ENCODE measurements at places on chromosomes 3 and 15. TPM values are rescaled to one million over a fixed set of nuclear protein-coding genes. Genes with fewer than 3 reads are reported as not detected.

- DNase-seq, result no peak
Measured at GRCh38 chr3:187165144-187165543, 25.8 kb upstream of the RPL39L start.

Gene FSIP1
- 0.40 TPM for total RNA-seq

DNA sequence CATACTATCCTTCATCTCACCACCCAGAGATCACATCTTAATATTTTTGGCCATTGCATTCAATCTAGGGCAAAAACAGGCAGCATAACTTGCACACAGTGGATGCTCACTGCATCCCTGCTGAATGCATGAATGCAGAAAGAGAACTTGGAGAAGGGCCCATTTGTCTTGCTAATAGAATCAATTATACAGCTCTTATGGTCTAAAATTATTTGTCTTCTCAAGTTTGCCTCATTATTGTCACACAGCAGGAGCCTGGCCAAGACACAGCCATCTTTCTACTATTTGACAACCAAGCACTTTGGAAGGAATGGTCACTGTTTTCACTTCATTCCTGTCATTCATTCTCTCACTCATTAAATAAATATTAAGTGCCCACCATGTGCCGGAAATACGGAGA is 1.2 kb upstream of the ARHGEF26 start:
- no peak for DNase-seq

DNA sequence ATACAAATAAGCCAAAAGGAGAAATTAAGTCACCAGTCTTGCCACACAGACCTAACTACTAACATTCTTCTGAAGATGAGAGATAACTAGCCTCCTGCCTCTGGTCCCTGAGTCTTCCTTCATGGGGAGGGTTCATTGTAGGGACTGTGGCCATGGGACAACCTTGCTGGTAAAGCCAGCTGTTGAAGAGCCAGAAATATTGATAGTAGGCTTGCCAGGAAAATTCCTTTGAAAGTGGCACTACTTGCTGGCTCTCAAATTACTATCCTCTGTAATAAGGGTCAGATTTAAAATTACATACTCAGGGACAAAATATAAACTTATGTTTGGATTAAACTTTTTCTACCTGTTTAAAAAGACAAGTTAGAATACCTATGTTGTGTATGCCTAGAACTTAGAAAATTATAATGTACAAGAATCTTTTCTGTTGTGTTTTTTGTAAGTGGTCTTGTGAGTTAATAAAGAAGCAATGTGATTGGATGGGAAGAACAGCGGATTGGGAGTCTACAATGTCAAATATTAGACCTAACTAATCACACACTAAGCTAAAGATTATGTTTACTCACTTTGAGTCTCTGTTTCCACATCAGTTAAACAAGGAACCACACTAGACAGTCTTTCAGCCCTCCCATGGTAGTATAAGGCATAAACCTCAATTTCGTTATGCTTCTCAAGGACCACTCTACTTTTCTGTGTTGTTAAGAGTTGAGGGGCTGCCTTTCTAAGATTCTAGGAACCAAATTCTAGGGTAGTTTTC is 60.0 kb upstream of the TRIM71 start:
- no peak for DNase-seq

DNA sequence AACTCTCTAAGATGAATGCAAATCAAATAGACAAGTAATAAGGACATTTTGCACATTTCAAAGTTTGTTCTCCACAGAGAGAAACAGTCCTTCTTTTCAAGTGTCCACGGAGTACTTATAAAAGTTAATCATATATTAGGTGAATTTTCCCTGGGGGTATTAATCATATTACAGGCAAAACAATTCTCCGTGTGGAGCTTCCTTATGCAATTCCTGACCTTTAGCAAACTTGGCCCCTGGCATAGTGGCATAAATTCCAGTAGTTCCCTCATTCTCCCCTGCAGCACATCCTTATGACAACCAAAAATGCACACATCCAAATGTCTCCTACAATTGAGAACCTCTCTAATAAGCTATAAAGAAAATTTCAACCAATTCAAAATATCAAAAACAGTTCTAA is 34.4 kb downstream of the FSIP1 start:
- no peak for DNase-seq

- no peak for DNase-seq
Measured at GRCh38 chr3:2098398-2099027, at the start of gene CNTN4. Gene CNTN4, plus strand, starts transcription at chr3:2098866.

Gene AHSG
- not detected for total RNA-seq

- DNase-seq, result no peak
Measured at GRCh38 chr3:74591342-74591741, 23.1 kb downstream of the CNTN3 start.

Gene TPRA1
- total RNA-seq, result 37.2 TPM

DNA sequence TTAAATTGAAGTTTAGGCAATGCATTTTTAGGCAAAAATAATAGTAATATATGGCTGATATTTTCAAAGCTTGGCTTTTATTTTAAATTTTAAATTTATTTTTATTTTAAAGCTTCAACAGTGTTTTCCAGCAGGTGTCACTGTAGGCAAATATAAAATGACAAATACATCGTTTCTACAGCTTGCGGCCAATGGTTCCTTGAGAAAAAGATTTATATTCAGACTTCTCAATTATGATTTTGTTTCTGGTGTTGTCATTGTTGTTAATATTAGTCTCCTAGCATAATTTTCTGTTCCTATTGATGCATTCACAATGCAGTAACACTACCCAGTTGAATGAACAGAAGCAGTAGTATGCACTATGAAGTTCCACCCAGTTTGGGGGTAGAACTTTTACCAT is 220.7 kb upstream of the DNAJC19 start:
- DNase-seq, result no peak

DNA sequence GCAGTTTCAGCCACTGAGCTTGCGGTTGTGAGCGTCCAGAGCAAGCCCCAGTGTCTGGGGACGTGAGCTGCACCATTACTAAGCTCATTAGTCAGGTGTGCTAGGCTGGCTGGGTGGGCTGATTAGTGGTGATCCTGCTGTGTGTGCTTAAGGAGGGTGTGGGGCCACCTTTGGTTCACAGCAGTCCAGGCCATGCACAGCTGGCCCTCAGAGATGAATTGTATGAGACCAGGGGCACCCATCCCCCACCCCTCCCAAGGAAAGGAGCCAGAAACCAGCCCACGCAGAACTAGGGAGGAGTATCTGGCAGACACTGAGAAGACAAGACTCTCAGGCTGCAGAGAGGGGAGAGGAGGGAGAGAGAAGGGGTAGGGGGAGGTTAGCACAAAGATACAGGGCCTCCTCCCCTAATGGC is 3.8 kb downstream of the TYRO3 start:
- no peak for DNase-seq

Gene CSK
- 39.9 TPM for total RNA-seq

GRCh38 chr3:58023531-58023930 is 15.3 kb downstream of the FLNB start:
- DNase-seq, result no peak

DNA sequence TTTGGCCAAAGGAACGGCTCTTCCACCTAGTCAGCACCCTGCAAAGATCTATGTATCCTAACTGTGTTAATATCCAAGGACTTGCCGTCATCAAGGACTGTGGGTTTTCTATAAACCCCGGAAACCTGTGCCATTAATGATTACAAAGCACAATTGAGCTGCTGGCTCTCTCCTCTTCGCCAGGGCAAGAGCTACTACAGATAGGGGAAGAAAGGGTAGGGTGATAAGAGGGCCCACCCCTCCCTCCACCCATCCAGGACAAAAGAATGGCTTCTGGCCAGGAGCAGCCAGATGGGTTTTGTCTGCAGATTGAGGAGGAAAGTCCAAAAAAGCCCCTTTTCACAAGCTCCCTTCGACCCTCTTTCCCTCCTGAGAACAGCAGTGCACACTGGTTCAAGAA is 9.9 kb downstream of the RFT1 start:
- DNase-seq, result no peak

DNA sequence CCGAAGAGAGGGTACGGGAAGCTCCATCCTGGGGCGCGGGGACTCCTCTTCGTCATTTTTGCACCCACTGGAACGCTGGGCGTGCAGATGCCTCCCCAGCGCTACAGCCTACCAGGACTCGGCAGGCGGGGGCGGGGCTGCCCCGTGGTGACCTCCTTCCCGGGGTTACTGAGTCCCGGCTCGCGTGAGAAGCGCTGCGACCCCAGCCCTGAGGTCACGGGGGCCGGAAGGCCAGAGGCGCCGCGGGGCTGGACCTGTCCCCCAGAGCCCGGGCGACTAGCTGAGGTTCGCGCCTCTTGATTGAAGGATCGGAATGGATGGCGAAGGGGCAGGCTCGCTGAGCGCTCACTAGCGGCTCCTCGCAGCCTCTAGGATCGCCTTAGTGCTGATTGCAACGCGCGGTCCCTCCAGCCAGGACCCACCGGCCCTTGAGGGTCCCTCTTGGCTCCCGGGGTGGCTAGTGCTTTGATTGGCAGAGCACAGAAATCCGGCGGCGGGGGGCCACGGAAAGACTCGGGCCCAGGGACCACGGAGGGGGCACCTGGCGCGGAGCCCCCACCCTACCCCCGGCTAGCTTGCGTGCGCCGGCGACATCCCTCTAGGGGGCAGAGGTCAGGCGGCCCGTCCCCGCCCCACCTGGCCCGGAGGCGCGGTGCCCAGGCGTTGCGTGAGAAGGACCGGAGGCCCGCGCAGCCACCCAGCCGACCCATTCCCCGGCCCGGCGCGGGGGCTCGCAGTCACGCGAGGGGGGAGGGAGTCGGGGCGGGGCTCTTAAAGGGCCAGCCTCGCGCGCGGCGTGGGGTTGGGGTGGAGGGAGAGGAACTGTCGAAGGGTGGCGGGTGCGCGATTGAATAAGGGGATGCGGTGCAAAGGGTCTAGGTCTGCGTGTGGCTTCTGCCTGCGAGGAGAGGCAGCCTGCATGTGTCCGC is 781 bp upstream of the CYP1A1 start:
- no peak for DNase-seq

- DNase-seq, result no peak
Measured at GRCh38 chr3:122754929-122755328, 38.7 kb downstream of the HSPBAP1 start.

GRCh38 chr15:71577071-71577470 is 233.3 kb upstream of the NR2E3 start:
- DNase-seq, result no peak

DNA sequence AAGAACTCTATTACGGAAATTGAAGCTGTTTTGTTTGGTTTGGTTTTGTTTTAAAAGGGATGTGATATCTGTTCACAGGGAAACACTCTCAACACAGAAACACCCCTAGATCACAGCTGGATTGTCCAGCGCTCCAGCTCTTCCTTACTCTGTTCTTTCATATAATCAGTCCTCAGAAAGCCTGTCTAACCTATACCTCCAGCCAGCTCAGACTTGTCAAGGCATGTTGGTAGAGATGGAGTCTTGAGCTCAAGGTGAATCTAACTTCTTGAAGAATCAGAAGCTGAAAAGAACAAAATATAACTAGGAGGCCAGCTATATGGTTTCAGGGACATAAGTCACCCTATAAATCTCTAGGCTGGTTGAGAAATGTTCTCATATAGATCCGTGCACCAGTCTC is 110.2 kb upstream of the EPHA3 start:
- no peak for DNase-seq

GRCh38 chr15:44308415-44308814 is 19.9 kb downstream of the GOLM2 start:
- no peak for DNase-seq

- no peak for DNase-seq
Measured at GRCh38 chr15:74840851-74841775, 1.8 kb downstream of the ULK3 start.

DNA sequence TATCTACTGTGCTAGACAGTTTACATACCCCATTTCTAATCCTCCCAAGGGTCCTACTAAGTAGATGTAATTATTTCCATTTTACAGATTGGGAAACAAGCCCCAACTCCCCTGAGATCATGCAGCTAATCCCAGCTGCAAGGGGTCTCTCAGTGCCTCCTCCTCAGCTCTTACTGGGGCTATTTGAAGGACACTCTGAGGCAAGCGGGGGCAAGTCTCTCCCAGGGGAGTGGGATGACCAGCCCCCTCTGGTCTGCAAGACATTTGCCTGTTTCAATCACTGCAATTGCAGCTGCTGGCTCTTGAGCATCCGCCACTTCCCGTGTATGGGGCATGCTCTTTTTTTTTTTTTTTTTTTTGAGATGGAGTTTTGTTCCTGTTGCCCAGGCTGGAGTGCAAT is 11.4 kb downstream of the LAMP3 start:
- DNase-seq, result no peak

GRCh38 chr3:133992951-133993620 is 36.6 kb downstream of the SLCO2A1 start:
- DNase-seq, result no peak

Gene EPHB1
- 1.6 TPM for total RNA-seq

Gene LPCAT4
- total RNA-seq, result 32.1 TPM

- no peak for DNase-seq
Measured at GRCh38 chr3:73511571-73512525, 112.9 kb downstream of the PDZRN3 start.

DNA sequence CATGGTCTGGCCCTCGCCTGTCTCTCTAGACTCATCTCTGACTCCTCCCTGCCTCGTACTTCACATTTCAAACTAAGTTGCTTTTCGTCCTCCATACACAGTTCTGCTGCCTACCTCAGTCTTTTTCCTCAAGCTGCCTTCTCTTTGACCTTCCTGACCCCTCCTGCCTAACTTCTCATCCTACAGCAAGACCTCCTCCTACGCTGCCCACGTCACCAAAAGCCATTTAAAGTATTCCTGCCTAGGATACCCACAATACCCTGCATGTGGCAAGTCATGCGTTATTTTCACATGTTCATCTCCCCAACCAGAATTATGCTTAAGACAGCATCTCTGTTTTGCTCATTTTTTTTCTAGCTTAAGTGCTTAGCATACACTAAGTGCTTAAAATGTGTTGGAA is 56.7 kb downstream of the LHFPL4 start:
- no peak for DNase-seq

GRCh38 chr15:66724732-66725463 is 22.9 kb downstream of the SMAD6 start:
- DNase-seq, result no peak

GRCh38 chr15:69000091-69000490 is 14.4 kb upstream of the NOX5 start:
- DNase-seq, result no peak

DNA sequence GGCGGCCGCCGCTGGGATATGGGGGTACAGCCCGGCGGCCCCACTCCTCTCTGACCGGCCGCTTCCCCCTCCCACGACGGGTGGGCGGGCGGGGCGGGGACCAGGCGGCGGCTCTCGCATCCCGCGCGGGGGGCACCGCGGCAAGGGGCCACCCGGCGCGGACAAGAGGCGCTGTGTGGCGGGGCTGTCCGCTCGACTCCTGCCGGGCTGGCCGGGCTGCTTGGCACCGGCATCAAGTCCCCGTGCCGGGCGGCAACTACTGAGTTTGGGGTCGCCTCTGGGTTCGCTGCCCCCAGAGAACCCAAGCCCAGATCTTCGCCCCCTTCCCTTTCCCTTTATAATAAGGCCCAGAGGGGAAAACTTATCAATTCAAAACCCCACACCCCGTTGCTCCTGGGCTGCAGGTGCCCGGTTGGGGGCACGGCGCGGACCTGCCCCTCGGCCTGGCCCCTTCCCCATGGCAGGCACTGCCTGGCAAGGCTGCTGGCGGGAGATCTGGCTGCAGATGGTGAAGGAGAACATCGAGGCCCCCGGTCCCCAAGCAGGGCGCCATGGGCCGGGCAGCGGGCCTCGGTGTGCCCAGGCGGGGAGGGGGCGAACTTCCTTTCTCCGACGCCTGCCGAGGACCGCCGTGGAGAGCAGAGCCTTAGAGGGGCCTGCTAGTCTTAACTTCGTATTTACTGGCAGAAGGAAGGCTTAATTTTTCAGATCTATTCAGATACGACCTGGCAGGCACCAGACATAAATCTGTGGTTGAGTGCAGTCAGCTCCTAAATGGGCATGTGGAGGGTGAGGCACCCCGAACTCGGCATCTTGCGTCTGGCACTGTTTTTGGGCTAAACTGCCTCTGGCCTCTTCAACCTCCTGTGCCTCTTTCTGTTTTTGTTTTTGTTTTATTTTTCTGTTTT is 911 bp downstream of the APBA2 start:
- DNase-seq, result no peak

Gene AMT
- total RNA-seq, result 6.0 TPM

Measured in chondrocyte (in vitro differentiated cells).